Activated T-helper 1 cell treated with anti-CD3 and anti-CD28 coated beads, Interleukin-2, amount 50 U/mL, for 16 hours (primary cell): ENCODE measurements at places on chromosomes 4 and X.

GRCh38 chr4:127012549-127012948 lies 620.2 kb upstream of the INTU start:
- no peak for DNase-seq

DNA sequence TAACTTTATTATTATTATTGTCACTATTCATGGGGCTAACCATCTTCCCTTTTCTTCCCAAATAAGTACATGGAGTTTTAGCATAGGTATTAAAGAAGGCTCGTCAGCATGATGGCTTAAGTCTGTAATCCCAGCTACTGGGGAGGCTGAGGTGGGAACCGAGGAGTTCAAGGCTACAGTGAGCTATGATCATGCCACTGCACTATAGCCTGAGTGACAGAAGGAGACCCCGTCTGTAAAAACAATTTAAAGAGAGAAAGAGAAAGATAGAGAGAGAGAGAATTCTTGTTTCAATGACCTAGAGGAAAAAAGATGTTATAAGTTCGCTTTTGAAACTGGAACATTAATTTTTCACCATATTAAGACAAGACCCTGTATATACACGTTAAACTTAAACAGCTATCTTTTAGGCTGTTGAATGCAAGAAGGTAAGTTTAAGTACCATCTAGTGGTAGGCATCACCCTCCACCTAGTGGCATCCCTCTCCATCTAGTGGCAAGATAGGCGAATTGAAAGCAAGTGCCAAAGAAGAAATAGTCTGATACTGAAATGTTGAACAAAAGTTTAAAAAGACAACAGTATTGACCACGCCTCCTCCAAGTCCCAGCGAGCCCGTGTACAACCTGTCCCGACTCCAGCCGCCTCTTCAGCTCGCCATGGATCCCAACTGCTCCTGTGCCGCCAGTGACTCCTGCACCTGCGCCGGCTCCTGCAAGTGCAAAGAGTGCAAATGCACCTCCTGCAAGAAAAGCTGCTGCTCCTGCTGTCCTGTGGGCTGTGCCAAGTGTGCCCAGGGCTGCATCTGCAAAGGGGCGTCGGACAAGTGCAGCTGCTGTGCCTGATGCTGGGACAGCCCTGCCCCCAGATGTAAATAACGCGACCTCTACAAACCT lies 26.0 kb upstream of the YTHDC1 start:
- DNase-seq: no peak

DNA sequence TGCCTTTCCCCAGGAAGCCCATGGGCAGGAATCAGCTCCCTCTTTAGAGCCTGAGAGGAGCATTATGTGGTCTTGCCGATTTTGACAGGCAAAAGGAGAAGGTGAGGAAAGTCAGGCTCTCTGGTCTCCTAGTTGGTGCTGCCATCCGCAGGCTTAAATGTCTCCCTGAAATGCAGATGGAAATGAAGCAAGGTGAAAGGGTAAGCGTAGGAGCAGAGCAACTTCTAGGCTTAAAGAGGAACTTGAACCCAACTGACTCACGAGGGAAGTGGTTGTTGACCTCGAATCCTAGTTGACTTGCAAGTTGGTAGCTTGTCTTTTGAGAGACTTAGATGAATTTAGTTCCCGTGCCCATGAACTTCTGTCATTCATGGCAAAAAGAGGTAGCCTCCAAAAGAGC lies 205.9 kb downstream of the PTTG2 start:
- no peak for DNase-seq

DNA sequence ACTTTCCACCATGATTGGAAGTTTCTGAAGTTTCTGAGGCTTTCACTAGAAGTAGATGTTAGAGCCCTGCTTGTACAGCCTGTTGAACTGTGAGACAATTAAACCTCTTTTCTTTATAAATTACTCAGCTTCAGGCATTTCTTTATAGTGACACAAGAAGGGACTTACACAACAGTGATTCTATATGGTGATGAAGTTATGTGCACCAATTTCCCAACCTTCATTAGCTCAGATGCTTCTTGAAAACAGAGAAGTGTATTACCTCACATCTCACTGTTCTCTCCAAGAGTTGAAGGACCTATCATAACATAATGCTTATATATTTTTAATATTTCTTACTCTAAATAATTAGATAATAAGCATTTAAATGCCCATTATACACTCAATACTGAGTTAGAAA lies 202.1 kb upstream of the ANXA10 start:
- DNase-seq: no peak

- DNase-seq: no peak
Measured at GRCh38 chr4:143441678-143442077, 71.8 kb upstream of the SMARCA5 start.

GRCh38 chr4:83657336-83657735 lies 121.4 kb downstream of the GPAT3 start:
- no peak for DNase-seq

- DNase-seq: no peak
Measured at GRCh38 chrX:130097507-130098209, 12.6 kb downstream of the ELF4 start.

DNA sequence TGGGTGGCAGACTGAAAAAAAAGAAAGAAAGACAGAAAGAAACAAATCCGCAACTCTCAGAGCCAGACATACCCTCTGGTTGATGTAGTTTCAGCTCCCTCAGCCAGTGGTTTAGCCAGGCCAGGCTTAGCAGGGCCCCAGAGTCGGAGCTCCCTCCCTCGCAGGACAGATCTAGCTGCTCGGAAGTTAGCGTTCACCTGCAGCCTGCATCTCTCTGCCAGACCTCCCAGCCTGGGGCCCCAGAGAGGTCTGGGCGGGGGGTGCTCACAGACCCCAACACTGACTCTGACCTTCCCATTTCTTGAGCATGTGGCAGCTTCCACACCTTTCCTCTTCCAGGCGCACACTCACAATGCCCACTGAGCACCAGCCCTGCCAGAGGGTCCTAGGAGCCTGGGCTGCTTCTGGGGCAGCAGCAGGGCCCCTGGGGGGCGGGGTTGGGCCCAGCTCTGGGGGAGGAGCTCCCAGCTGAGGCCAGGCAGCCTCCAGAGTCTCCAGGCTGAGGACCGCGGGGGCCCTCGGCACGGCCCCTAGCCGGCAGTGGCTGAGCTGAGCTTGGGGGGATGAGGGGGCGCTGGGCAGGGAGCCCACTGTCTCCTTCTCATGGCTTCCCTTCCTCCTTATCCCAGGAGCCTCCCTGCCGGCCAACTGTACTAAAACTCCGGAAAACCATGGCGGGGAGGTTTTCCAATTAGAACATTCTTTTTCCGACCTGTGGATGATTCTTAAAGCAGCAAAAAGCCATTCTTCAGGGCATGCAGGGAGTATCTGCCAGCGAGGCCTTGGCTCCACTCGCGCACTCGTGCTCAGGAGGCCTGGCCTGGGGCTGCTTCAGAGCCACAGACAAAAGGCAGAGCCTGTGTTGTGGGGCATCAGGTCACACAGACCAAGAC lies 4.6 kb upstream of the ZNF185 start:
- DNase-seq: no peak

GRCh38 chrX:7852166-7852565 lies 9.2 kb downstream of the VCX start:
- no peak for DNase-seq

DNA sequence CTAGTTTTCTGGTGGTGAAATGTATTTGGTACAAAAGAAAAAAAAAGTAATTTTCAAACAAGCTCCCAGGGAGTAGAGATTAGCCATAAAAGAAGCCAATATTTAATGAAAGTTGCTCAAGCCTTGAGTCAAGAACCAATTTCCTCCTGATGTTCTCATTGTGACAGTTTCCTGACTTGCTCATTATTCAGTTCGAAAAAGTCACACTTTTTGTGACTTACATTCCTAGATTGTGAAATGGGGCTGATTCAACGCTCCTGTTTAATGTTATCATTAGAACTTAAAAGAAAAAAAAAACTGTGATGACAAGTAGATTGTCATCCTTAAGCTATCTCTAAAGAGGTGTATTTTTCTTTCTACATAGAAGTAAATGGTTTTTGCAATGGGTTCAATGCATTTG lies 122.6 kb upstream of the BMPR1B start:
- DNase-seq: no peak

DNA sequence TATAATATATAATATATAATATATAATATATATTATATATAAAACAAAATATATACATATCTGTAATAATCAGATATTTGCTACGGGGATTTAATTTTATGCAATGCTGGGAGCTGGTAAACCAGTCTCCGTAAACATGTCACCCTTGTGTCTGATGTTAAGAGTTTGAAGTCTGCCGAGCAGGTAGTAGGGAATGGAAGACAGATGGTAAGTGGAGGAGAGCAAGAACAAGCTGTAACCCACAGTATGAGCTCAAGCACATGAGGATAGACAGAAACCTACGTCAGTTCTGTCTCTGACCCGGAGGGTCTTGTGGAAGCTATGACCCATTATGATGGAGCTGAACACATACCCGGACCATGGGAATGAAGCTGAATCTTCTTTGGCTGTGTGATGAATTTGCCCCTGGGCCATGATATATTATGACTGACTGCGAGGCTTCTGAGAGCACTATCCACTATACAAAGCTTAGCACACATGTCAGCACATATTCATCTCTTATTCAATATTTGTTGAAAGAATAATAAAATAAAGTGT lies 46.2 kb downstream of the TIGD2 start:
- DNase-seq: no peak

- no peak for DNase-seq
Measured at GRCh38 chr4:7344636-7345155, 90.0 kb downstream of the PSAPL1 start.

DNA sequence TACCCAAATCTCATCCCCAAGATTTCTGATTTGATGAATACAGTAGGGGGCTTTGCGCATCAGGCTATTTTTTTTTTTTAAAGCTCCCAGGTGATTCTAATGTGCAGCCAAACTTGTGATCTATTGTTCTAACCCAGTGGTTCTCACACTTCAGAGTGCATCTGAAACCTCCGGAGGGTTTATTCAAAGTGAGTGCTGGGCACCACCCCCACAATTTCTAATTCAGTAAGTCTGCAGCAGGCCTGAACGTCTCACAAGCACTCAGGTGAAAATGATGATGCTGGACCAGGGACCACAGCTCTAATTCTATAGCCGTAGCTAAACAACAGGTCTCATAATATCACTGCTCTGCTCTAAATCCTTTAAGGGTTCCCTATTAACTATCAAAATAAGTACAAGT lies 211.4 kb downstream of the FMR1NB start:
- no peak for DNase-seq

- DNase-seq: no peak
Measured at GRCh38 chr4:8044699-8045098, 105.0 kb upstream of the AFAP1 start.

DNA sequence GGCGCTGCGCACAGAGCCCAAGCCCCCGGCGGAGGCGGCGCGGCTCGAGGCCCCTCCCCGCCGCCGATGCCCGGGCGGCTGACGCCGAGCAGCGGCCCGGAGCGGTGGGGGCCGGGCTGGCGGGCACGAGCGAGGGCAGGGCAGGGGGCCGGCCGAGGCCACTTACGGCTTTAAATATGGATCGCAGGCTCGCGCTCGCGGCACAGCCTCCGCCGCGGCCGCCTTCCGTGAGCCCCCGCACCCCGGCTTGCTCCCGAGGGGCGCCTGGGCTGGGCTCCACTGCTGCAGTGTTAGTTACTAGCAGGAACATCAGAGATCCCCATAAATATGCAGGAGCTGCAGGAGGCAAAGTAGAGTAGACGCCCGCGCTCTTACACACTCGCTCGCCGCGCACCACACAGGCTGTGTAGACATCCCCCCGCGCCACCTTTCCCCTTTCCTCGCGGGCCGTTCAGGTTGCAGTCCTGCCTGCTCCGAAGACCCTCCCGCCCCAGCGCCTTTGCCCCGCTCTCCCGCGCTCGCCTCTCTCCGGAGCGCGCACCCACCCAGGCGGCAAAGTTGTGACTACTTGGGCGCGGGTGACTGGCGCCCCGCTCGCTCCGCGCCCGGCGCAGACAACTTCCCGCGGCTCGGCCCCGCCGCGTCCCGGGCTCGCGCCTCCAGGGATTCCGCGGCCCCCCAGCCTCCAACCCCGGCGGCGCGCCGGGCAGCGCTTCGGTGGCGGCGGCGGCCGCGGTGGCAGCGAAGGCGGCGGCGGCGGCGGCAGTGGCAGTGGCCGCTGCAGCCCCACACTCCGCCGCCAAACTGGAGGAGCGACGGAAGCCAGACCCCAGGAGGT lies 152.0 kb upstream of the SLC4A4 start:
- no peak for DNase-seq

- no peak for DNase-seq
Measured at GRCh38 chr4:137587796-137588195, 55.5 kb upstream of the PCDH18 start.

GRCh38 chrX:101803451-101803850 lies 128.4 kb downstream of the ZMAT1 start:
- DNase-seq: no peak

GRCh38 chrX:148448686-148449085 lies 51.7 kb upstream of the AFF2 start:
- no peak for DNase-seq

GRCh38 chrX:144715337-144715736 lies 532.0 kb upstream of the SPANXN1 start:
- DNase-seq: no peak

GRCh38 chr4:4494882-4495281 lies 47.0 kb downstream of the STX18 start:
- DNase-seq: no peak

- no peak for DNase-seq
Measured at GRCh38 chrX:38318196-38318595, 9.1 kb downstream of the RPGR start.

GRCh38 chr4:54543088-54543795 lies 114.5 kb upstream of the KIT start:
- no peak for DNase-seq

- DNase-seq: no peak
Measured at GRCh38 chr4:77845929-77846328, 16.7 kb upstream of the MRPL1 start.
